ENCODE measurements at places on chromosomes 3 and 15.

DNA sequence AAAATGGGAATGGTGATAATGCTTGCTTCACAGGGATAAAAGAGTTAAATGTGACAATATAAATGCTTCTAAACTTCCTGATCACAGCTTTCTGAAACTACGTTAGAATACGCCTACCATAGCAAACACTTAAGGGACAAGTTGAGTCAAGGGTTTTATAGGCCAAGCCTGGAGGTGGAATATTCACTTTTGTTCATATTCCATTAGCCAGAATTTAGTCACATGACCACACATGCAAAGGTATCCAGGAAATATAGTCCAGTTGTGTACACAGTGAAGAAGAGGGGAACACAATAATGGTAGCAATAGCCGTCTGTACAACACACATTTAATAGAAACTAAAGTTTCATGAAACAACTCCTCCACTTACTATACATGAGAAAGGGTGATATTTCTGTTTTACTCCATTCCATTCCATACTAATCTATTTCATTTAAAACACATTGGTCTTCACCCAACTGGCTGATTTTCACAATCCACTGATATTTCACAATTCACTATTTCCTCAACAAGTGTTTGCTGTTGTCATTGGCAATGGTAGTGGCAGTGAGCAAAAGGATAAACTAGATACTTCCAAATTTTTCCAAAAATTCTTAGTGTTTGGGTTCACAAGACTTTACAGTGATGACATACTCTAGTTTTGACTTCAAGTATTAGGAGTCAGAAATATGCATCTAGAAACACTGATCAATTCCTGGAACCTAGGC is 270.9 kb downstream of the ERC2 start:
- DNase-seq, result no peak

GRCh38 chr3:137948400-137949072 is 61.4 kb upstream of the CLDN18 start:
- no peak for DNase-seq

DNA sequence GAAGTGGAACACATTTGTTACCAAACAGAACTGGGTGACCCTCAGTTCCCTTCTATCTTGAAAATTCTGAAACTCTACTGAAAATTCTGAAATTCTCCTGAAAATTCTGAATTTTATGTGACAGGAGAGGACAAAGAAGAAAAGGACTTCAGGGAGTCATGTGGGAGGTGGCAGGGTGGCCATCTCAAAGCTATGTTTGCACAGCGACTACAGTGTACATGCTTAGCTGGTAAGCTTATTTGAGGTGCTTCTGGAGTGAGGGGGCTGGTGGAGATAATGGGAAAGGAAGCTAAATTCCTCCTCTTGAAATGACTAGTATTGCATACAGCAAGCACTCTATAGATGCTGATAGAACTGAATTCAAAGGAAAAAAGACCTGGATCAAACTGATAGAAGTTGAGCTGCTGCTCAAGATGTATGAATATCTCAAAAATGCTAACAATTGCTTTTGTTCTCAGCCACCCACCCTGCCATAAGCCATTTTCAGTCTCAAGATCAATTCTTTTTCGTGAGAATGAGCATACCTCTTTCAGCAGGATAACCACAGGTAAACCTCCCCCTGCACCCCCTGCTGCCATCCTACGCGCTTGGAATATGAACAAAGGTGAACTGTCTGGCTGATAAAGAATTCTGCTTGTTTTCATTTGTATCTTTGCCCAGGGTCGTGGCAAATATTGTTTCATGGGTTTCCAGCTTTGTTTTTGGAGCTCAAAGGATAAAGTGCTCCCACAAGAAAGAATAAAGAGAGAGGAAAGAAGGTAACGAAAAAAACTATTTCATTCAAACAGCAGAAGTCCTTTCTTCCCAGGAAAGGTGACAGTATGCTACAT is 16.6 kb upstream of the ARHGEF3 start:
- no peak for DNase-seq

- DNase-seq, result no peak
These were observed 25.2 kb downstream of the GOLGA6D start for GRCh38 chr15:75307778-75308390.

GRCh38 chr3:47283591-47284364 is 1.0 kb downstream of the KLHL18 start:
- DNase-seq, result no peak

DNA sequence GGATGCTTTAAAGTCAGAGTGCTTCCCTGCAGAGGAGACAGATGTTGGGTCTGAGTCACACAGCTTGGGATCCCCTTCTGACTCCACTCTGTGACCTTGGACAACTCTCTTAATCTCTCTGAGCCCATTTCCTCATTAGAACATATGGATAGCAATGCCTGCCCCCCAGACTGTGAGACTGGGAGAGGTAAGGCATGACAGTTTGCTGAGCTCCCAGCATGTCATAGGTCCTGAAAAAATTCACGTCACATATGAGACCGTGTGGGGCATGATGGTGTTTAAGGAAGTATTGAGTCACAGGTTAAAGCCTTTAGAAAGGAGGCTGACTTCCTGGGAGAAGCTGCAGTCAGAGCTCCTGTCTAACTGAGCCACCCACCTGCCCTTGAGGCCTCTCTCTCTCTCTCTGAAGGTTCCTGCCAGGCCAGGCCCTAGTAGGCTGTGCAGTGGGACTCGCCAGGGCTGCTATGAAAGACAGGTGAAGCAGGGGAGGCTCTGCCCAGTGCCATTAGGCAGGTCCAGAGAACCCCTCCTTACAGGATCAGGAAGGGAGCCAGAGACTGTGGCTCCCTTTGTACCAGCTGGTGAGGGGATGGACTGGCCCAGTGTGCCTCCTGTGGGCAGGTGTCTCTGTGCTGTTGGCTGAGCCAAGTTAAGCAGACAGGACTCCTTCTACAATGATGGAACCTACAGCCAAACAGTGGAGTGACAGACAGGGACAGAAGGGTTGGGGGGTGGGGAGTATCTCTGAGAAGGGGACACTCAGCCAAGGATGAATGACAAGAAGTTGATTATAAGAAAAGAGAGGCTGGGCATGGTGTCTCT is 19.5 kb upstream of the DOCK3 start:
- DNase-seq, result no peak

All from SIG-M5 (cell line).